MM.1S (cell line): ENCODE measurements at places on chromosomes 12 and 14.
A peak's percentile ranks its signal among the peaks of the same experiment; 100 is the strongest.

DNA sequence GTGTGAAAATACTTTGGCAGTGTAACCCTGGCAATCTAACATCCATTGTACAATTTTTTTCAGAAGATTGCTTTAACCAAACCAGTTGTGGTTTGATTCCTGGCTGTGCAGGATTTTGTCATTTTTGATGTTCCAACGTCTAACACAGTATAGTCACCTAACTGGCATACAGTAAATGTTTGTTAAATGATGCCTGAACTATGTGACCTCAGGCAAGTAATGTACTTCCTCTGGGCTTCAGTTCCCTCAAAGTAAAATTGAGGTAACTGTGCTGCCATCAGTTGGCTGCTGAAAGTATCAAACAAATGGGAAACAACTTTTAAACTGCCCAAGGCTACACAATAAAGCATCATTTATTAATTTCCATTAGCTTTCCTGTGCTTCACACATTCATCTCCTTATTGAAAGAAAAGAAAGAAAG lies 4.3 kb downstream of the TM7SF3 start:
- H3K4me3 ChIP-seq: no peak overlapping the region
- DNase-seq: no peak
- H3K27ac ChIP-seq: no peak overlapping the region
- peaks cover 13% of the 10 kb centered on the region for H3K4me1 ChIP-seq

DNA sequence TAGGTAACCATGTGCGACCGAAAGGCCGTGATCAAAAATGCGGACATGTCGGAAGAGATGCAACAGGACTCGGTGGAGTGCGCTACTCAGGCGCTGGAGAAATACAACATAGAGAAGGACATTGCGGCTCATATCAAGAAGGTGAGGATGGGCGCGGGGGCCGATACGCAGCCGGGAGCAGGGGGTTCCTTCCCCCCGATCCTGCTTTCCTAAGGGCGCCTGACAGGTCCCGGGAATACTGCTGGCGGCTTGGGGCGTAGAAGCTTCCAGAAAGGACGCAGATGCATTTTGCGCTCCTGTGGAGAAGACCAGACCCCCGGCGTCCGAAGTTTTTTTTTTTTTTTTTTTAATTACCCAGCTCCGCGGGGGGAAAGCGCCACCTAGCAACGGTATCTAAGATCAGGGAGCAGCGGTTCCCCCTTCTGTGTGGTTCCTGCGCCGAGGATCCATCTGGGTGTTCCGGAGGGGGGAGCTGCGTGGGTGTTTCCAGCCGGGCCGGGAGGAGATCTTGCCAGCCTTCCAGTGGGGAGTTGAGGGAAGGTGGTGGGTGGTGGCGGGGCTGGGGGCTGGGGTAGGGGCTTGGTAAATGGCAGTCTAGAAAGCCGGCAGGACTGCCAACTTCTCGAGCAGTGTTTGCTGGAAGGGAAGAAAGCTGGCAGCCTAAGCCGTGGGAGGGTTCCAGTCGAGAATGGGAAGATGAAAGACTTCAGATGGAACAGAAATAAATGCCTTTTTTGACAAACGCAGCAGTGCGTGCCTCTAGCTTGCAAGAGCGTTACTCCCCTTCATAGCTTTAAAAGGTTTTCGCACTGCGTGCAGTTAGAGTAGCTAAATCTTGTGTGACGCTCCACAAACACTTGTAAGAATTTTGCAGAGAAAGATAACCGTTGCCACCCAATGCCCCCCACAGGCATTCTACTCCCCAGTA lies 764 bp downstream of the DYNLL1 start:
- H3K4me3 ChIP-seq: peak overlapping the region; percentile 82
- no peaks in the 10 kb centered on the region for H3K4me1 ChIP-seq
- no peaks in the 10 kb centered on the region for H3K36me3 ChIP-seq

- no peaks in the 10 kb centered on the region for H3K36me3 ChIP-seq
- H3K27me3 ChIP-seq: no peaks in the 10 kb centered on the region
- no peaks in the 10 kb centered on the region for H3K4me1 ChIP-seq
Measured at GRCh38 chr12:94531196-94531720, 71.6 kb upstream of the CEP83 start.

DNA sequence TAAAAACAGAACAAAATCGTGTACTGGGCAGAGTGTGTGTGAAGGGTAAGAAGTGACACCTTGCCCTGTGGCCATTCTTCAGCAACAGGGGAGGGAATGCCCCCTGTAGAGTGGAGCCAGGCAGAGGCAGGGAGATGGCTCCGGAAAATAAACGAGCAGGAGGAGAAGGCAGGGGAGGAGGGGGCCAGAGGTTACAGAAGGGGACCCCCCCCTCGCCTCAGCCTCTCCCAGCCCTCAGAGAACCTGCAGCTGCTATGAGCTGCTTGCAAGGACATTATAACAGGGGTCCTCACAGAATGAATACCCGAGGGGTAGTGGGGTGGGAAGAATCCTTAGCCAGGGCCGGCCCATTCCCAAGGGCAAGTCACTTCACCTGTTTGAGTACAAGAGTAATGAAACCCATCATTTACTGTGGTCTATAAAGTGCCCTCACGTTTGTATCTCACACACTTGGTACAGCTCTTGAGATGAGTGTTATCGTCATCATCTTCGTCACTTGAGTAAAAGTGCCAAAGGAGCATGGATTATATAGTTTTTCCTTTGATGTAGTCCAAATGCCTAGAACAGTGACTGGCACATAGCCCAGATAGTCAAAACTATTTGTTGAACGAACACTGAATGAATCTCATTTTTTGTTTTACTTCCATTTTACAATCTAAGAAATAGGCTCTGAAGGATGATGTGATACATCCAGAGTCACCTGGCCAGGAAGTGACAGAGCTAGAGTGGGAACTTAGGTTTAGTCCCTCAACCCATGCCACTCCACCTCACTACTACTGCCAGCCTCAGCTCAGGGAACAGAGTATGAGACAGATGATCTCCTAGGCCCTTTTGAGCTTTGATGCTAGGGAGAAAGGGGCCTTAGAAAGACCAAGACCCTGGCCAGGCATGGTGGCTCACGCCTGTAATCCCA lies 14.5 kb downstream of the SCNN1A start:
- H3K27ac ChIP-seq: peak overlapping the region; percentile 96
- H3K4me1 ChIP-seq: peaks cover 44% of the 10 kb centered on the region
- no peaks in the 10 kb centered on the region for H3K27me3 ChIP-seq

DNA sequence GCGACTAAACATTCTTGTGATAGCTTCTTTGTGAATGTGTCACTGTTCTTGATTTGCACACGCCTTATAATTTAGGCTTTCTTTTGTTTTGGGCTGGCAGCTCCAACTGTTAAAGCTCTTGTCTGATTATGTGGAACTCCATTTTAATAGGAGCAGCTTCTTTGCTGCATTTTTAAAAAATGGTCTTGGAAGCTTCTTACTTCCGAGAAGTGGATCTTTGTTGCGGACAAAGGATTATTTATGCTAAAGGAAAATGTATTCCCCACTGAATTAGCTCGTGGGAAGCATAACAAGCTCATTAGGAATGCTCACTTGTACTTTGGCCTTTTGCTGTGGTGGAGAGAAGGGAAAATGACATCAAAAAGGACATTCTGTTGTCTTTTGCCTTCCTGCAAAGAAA lies 20.0 kb downstream of the GAS2L3 start:
- H3K4me1 ChIP-seq: no peaks in the 10 kb centered on the region
- no peaks in the 10 kb centered on the region for H3K36me3 ChIP-seq
- no peak for DNase-seq
- no peaks in the 10 kb centered on the region for H3K27me3 ChIP-seq

GRCh38 chr14:32078023-32078857 lies 1.1 kb downstream of the ARHGAP5 start:
- DNase-seq: peak; percentile 14
- no peaks in the 10 kb centered on the region for H3K4me1 ChIP-seq
- H3K36me3 ChIP-seq: no peaks in the 10 kb centered on the region
- peak overlapping the region; percentile 75 for H3K4me3 ChIP-seq
- no peaks in the 10 kb centered on the region for H3K27me3 ChIP-seq
- peak overlapping the region; percentile 58; the same call in 1 of the 2 replicates for H3K27ac ChIP-seq

GRCh38 chr14:33674927-33675326 lies 275.9 kb downstream of the EGLN3 start:
- no peaks in the 10 kb centered on the region for H3K27me3 ChIP-seq
- H3K4me1 ChIP-seq: 0 out of 2 replicates have a peak, but pooled peaks cover 3% of the 10 kb centered on the region
- no peaks in the 10 kb centered on the region for H3K36me3 ChIP-seq
- no peak for DNase-seq
- no peak overlapping the region for H3K4me3 ChIP-seq

GRCh38 chr12:8722286-8722800 lies 24.6 kb downstream of the RIMKLB start:
- H3K27ac ChIP-seq: no peak overlapping the region
- no peaks in the 10 kb centered on the region for H3K4me1 ChIP-seq
- H3K4me3 ChIP-seq: no peak overlapping the region
- no peaks in the 10 kb centered on the region for H3K27me3 ChIP-seq
- no peak for DNase-seq

DNA sequence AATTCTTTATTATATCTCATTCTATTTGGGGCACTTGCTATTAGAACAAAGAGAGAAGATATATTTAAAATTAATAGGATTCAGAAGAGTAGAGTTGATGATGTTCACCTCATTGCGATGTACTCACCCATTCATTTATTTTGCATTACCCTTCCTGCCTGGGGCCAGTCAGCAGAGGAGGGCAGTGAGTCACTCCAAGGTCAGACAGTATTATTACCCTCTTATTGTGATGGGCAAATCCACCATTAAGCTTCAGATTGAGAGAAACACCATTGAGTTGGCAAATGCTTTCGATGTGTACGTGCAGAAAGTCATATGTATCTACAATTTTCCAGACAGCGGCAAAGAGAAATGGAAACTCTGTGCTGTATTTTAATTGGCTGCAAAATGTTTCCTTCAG lies 134.2 kb downstream of the BICD1 start:
- H3K4me3 ChIP-seq: no peak overlapping the region
- H3K4me1 ChIP-seq: no peaks in the 10 kb centered on the region
- H3K27me3 ChIP-seq: no peaks in the 10 kb centered on the region

DNA sequence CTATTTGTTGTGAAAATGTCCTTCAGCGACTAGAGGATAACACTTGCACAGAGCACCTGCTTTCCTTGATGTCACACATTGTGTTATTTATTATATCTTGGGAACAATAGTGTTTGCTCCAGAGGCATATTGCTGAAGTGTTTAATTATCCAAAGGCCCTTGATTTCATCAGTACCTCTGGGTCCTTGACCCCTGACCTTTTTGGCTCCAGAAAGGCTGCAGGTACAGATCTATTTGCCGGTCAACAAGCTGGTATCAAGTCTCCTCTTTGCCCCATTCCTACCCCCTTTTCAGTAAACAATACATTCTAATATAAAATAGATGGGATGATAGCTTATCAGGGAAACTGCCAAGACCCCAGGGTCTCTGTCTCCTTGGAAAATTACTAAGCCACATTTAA lies 206.8 kb downstream of the DACT1 start:
- no peak for DNase-seq
- H3K27ac ChIP-seq: no peak overlapping the region
- H3K36me3 ChIP-seq: no peaks in the 10 kb centered on the region
- H3K4me1 ChIP-seq: no peaks in the 10 kb centered on the region
- no peak overlapping the region for H3K4me3 ChIP-seq

- no peaks in the 10 kb centered on the region for H3K27me3 ChIP-seq
- no peak for DNase-seq
Measured at GRCh38 chr12:113276946-113277500, 55.8 kb downstream of the TPCN1 start.

- DNase-seq: peak; percentile 56
- H3K4me3 ChIP-seq: peak within 1 kb of the TSS; percentile 79
- 0 out of 2 replicates have a peak, but pooled peaks cover 3% of the 10 kb centered on the region for H3K4me1 ChIP-seq
- H3K36me3 ChIP-seq: no peaks in the 10 kb centered on the region
- peak within 1 kb of the TSS; percentile 73 for H3K27ac ChIP-seq
Measured at GRCh38 chr12:124993626-124994436, at the start of gene BRI3BP. TSS of gene BRI3BP (plus strand) at chr12:124993645. CDS start at chr12:124993791, 146 bp downstream.

- DNase-seq: peak; percentile 51
- no peaks in the 10 kb centered on the region for H3K27me3 ChIP-seq
- H3K4me3 ChIP-seq: no peak overlapping the region
- peaks cover 21% of the 10 kb centered on the region for H3K4me1 ChIP-seq
- H3K27ac ChIP-seq: no peak overlapping the region
Measured at GRCh38 chr12:68119724-68120211, 39.8 kb downstream of the IFNG start.

GRCh38 chr14:99350751-99351150 lies 78.8 kb upstream of the BCL11B start:
- DNase-seq: no peak
- no peaks in the 10 kb centered on the region for H3K27me3 ChIP-seq
- no peaks in the 10 kb centered on the region for H3K36me3 ChIP-seq
- H3K4me1 ChIP-seq: no peaks in the 10 kb centered on the region
- H3K27ac ChIP-seq: no peak overlapping the region

DNA sequence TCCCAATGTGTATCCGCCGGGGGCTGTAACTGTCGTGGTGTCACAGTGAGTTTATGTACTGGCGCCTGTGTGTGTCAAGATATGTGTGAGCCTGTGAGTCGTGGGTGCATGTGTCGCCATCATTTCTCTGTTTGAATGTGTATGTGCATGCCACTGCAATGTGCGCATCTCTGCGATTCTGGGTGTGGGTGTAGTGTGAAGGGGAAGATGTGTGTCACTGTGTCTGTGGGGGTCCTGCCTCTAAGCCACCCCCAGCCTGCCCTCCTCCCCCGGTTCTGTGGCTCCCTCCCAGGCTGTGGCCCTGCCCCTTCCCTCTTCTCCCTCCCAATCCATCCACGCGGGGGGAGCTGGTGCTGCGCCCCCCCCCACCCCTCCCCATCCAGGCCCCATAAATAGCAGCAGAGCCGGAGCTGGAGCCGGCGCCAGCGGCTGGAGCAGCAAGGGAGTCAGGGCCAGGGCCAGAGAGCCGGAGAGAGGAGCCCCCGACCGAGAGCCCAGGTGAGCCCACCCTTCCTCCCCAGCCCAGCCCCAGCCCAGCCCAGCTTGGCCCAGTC lies at the start of gene CPNE6:
TSS of gene CPNE6 (plus strand) at position 419 of the 554 bp plus-strand sequence. CDS start 1,375 bp downstream, outside the sequence.
- DNase-seq: no peak
- H3K27ac ChIP-seq: no peak within 1 kb of the TSS
- no peak within 1 kb of the TSS for H3K4me3 ChIP-seq
- no peaks in the 10 kb centered on the region for H3K36me3 ChIP-seq
- H3K4me1 ChIP-seq: 0 out of 2 replicates have a peak, but pooled peaks cover 4% of the 10 kb centered on the region
- H3K27me3 ChIP-seq: no peaks in the 10 kb centered on the region
